ENCODE measurements at places on chromosomes 2 and 18. TPM values are rescaled to one million over a fixed set of nuclear protein-coding genes. Genes with fewer than 3 reads are reported as not detected.

Gene ATF2
- total RNA-seq, result 39.2 TPM

Gene SAG
- total RNA-seq, result not detected

Gene AGXT
- not detected for total RNA-seq

Gene RAB31
- total RNA-seq, result 55.3 TPM

Gene IRS1
- total RNA-seq, result 24.5 TPM

Gene GCG
- not detected for total RNA-seq

Gene HNMT
- 69.4 TPM for total RNA-seq

Gene BCL11A
- total RNA-seq, result 0.20 TPM

Gene HOXD1
- total RNA-seq, result not detected

Gene ATP9B
- 28.9 TPM for total RNA-seq

Gene RFX8
- 6.4 TPM for total RNA-seq

Gene MAP3K19
- total RNA-seq, result not detected

Gene MAP4K3
- total RNA-seq, result 38.0 TPM

Gene G6PC2
- total RNA-seq, result not detected

Gene KIF1A
- 0.33 TPM for total RNA-seq
